Stimulated activated CD8-positive, alpha-beta memory T cell treated with anti-CD3 and anti-CD28 coated beads, Interleukin-7, amount 100 ng/mL, for 1 hour (primary cell): ENCODE measurements at places on chromosomes 3 and 15.

- DNase-seq: no peak
These were observed 162.8 kb downstream of the ARRDC4 start for GRCh38 chr15:98123297-98123696.

GRCh38 chr3:49799761-49800160, at the start of gene CDHR4:
TSS of gene CDHR4 (minus strand) at chr3:49799873. CDS start at chr3:49799812, 61 bp downstream.
- DNase-seq: no peak

DNA sequence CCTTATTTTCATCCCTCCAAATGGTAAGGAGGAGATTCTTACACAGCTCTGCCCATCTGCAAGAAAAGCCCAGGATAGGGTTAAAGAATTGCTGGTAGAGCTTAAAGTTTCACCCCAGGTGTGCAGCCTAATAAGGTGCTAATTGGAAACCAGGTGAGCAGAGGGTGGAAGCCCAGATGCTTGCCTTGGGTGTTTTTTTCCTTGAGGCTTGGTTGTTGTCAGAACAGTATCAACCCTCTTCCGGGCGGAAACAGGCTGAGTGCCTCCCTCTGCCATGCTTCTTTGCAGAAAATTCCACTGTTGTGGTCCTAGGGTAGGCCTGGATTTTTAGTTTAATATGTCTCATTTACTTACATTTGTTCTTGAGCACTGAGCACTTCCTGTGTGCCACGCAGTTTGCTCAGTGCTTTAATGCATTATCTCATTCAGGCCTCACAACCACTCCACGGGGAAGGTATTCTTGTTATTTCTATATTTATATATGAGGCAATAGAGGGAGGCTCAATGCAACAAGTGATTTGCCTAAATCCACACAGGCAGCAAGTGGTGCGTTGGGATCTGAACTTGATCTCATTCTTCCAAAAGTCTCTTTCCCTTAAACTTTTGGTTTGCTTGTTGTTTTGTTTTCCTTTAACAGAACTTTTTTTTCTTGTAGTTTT, 115.0 kb upstream of the LRIG1 start:
- DNase-seq: no peak

DNA sequence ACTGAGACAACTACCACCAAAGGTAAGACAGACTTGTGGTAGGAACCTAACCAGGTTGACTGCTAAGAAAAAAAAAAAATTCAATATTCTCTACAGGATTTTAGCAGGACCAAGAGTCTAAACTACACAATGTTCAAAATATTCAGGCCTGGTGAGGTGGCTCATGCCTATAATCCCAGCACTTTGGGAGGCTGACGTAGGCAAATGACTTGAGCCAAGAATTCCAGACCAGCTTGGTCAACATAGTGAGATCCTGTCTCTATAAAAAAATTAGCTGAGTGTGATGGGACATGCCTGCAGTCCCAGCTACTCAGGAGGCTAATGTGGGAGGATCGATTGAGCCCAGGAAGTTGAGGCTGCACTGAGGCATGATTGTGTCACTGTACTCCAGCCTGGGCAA, 341.6 kb upstream of the WNT5A start:
- DNase-seq: no peak

DNA sequence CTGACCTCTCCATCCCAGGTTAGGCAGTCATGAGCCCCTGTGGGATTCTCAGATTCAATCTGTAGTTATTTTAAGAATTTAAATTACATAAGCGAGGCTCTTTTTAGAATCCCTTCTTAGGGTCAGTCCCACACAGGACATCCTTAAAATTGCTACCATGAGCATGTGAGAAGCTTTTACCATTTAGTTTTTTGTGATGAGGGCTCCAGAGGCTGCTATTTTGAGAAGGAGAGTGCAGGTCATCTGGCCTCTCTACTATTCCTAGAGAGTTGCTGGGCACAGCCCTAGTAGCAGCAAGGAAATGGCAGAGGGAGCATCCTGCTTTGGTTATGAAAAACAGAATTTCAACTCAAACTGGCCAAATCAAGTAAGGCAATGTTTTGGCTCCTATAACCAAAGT, 13.6 kb upstream of the CADPS start:
- no peak for DNase-seq

GRCh38 chr3:65342084-65342683, 654.4 kb upstream of the ADAMTS9 start:
- DNase-seq: no peak

DNA sequence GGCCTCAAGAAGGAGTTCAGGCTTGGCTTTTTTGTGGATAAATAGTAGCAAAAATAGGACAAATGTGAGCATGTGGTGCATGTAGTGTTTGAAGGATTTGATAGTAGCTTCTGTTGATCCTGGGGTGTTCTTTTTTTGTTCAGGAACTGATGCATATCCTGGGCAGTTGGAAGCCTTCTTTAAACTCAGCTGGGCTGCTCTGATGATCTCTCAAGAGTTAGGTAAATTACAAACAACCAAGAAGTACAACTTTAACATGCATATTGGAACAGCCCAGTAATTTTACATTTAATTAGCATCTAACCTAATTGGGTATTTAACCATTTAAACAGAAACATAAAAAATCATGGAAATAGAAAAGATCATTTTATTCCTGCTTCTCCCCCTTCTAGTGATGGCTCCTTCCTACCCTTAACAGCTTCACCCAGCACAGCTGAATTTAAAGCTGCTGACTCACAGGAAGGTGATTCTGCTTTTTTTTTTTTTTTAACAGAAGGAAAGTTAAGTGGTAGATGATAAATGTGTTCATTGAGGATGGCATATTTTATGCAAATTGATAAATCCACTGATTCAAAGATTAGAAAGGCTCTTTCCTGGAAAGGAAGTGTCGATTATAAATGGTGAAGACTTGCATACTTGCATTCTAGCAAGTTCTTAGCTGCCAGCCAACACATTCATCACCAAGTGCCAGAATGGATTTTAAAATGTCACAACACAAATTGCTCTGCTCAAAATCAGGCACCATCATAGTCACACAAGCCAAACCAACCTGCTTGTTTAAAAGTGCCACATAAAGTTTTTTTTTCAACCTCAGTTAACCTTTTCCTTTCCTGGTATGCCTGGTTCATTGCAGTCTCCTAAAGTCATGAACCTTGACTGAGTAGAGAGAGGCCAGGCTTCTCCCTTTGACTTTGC, 20.0 kb downstream of the SLC35G2 start:
- no peak for DNase-seq

DNA sequence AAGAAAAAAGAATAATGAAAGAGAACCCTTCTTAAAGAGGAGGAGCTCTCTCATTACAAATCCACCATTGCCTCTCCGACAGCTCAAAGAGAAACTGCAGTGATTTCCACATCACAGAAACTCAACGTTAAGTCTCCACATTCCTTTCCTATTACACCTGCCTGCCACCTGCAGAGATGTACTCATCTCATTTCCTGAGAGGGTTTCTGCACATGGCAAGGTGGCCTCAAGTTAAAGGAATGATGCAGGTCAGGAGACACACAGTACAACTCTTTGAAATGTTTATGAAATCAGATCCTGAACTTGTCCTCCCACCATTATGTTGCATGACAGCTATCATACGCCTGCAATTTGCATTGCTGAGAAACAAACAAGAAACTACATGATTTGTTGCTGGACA, 458.4 kb upstream of the ADAMTS9 start:
- no peak for DNase-seq

DNA sequence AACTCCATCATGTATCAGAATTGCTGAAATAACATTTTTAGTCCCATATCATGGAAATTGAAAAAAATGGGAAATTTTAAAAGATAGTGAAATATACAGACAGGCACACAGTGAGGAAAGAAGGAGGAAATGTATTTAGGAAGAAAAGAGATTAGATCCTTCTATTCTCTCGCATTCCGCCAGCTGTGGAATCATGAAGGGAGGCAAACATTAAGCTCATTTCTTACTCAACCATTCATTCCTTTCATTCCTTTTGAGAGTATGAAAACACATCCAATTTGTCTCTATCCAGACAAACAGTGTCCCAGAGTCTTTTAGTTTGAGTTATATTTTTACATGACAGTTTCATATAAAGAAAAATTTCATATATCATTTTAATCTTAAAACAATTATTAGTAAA, 52.5 kb upstream of the KCNMB2 start:
- no peak for DNase-seq

- no peak for DNase-seq
These were observed 44.9 kb downstream of the SUSD5 start for GRCh38 chr3:33173672-33174071.

DNA sequence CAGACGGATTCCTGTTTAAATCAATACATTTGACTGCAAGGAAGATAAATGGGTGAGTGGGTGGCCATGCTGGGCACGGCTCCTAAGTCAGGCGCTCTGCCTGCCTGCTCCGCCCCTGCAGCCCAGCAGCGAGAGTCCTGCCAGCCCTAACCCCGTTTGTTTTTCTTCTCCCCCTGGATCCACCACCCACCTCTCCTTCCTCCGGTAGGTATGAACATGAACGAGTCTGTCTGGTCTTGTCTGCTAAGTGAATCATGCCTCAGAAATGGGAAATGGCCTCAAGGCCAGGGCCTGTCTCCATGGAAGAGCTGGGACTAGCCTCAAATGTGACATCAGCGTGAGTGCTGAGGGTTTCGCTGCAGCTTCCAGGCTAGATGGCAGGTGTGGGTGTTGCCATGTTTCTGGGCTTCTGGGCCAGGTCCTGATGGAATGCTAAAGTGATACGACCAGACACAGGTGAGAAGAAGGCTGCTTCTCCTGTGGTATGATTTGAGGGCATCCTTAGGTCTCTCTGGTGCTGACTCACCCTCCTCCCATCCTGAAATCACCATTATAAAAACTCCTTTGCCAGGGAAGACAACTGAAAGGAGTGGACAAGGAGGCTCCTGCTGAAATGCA, 5.6 kb upstream of the FEM1B start:
- no peak for DNase-seq

DNA sequence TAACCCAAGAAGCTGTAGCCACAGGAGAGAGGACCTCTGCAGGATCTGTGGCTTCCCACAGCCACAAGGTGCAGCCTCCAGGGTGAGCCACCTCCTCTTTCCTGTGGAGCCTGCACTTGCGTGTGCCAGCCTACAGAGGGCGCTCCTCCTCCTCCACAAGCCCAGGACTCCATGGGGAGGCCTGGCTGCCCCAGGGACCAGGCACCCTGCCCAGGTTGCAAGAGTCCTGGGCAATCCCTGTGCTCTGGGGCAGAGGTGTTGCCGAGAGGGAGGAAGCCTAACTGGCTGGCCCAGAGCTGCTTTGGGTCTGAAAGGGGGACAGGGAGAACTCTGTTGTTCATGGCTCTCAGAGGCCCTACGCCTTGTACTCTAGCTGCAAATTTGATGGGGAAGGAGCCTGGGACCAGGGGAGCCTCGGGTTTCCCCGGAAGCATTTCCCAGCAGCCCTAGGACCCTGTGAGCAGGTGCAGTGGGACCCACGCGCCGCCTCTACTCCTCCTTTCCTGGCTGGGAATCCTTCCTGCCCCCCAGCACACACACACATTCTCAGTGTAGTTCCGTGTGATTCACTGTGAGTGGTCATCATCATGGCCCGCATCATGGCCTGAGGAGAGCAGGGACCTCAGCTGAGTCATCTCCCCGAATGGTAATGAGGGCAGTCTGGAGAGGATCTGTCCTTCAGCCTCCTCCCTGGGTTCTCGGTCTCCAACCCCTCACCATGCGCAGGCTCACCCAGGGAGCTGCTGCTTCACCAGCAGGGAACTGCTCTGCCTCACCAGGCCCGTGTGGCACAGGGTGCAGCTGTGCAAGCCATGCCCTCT, 24.3 kb downstream of the TBC1D21 start:
- no peak for DNase-seq

- DNase-seq: no peak
These were observed 58.5 kb upstream of the GATA2 start for GRCh38 chr3:128551451-128551850.

DNA sequence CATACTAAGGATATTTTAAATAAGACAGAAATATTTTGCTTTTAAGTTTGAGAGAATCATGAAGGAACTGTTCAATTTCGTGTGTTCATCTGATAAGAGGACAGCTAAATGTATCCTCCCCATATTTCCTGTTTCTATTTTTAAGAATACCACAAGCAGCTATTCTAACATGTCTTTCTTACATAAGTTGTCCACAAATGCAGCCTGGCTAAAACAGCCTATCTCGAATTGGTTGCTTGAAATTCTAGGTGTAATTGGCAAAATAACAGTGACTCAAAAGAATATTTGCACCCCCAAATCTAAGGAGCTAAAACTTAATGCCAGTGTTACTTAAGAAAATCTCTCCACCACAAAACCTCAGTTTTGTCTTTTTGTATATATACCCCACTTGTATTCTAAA, 35.0 kb downstream of the BTLA start:
- no peak for DNase-seq

GRCh38 chr3:17544632-17545031, 197.8 kb downstream of the TBC1D5 start:
- no peak for DNase-seq

DNA sequence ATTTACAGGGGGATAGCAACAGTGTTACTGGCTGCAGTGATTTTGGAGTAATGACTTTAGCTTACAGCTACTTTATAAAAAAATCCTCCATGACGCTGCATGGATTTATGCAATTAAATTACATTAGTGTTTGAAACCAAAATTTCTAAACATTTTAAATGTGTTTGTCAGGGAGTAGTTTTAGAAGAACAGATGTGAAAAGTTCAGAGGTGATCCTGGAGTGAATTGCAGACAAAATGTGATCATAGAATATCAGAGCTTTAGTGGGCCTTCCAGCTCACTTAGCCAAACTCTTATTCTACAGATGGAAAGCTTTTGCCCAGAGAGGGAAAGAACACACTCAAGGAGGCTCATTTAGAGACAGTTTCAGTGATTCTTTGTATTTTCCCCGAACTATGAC, 376.3 kb downstream of the LPP start:
- no peak for DNase-seq

DNA sequence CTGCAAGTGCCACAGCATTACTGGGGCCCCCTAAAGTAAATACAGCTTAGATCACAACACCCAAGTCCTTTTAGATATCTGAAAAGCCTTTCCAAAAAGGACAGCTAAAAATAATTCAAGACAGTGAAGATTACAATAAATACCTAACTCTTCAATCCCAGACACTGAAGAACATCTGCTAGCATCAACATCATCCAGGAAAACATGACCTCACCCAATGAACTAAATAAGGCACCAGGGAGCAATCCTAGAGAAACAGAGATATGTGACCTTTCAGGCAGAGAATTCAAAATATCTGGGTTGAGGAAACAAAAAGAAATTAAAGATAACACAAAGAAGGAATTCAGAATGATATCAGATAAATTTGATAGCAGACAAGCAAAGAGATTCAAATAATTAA, 71.7 kb upstream of the TTC14 start:
- DNase-seq: no peak

GRCh38 chr3:133295199-133295901, 104.5 kb upstream of the BFSP2 start:
- no peak for DNase-seq

- DNase-seq: no peak
These were observed 11.8 kb upstream of the SGO1 start for GRCh38 chr3:20197775-20198174.

DNA sequence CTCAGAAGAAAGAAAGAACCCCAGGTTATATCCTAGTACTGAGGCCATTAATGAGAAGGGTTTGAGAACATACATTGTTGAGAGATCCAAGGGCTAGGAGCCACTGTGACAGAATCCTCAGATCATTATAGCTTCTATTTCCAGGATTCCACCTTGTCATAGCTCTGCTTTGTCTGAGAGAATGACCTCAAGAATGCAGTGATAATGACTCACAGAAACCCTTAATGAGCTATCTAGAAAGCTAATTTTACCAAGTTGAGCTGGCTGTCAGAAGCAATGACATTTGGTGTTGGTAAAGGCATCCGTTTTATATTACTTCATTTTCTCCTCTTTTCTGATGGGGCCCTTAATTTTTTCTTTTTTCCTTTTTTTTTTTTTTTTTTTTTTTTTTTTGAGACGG, 10.9 kb downstream of the TRIP4 start:
- DNase-seq: no peak
